ENCODE measurements at places on chromosomes 6 and 20. TPM values are rescaled to one million over a fixed set of nuclear protein-coding genes. Genes with fewer than 3 reads are reported as not detected.

GRCh38 chr6:37260040-37260439, 2.1 kb upstream of the TMEM217 start:
- no peaks in the 10 kb centered on the region for H3K27me3 ChIP-seq
- no peak for DNase-seq
- H3K36me3 ChIP-seq, result peaks cover 10% of the 10 kb centered on the region
- no peak overlapping the region for H3K4me3 ChIP-seq
- no peak overlapping the region for H3K27ac ChIP-seq

DNA sequence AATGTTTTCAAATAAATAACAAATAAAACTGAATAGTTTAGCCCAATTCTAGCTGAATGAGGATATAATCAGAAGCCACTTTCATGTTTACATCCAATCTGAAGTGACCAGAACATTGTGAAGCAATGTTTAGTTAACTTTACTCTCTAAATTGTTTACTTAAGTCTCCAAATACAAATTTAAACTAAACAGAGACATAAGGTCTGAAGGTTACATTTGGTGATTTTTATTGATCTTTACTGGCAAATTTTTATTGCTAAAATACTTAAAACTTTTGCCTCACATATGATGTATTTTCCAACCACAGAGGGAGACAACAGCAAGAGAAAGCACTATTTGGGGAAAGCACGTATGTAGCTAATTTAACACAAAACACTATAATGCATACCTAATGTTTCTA, 106.8 kb upstream of the THEMIS start:
- DNase-seq, result no peak
- H3K4me3 ChIP-seq, result no peak overlapping the region
- H3K27ac ChIP-seq, result no peak overlapping the region
- H3K27me3 ChIP-seq, result no peaks in the 10 kb centered on the region
- peaks cover 19% of the 10 kb centered on the region for H3K36me3 ChIP-seq

DNA sequence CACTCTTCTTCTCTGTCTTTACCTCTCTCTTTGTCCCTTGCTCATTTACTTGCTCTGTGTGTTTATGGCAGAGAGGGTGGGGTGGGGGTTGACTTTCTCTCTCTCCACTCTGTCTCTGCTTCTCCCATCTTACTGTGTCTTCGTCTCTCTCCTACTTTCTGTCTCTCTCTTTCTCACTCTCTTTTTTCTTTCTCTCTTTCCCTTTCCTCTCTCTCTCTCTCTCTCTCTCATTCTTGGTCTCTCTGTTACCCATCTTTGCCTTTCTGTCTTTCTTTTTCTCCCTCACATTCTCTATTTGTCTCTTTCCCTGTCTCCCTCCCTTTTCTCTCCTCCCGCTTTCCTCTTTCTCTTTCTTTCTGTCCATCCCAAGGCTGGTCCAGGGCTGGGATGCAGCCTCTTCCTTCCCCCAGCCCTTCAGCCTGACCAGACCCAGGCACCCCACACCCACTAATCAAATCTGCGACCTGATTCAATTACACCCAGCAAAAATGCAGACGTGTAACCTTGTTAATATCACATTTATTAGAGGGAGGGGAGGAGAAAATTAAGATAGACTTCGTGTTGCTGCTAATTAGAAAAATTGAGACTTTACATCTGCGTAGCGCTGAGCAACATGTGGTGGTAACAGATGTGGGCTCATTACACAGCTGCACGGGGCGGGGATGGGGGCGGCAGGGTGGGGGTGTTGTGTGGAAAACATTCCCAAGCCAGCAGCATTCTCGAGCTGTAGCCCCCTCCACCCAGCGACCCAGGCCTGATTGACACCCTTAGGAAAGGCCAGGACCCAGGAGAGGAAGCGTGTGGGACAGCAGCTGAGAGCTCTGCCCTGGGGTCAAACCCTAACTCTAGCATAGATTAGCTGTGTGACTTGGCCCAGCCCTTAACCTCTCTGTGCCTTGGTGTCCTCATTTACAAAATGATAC, 124.9 kb upstream of the MAFB start:
- no peaks in the 10 kb centered on the region for H3K36me3 ChIP-seq
- DNase-seq, result no peak
- H3K4me3 ChIP-seq, result no peak overlapping the region
- no peak overlapping the region for H3K27ac ChIP-seq
- H3K27me3 ChIP-seq, result peaks cover 1% of the 10 kb centered on the region
- no peaks in the 10 kb centered on the region for H3K4me1 ChIP-seq

- peaks cover 45% of the 10 kb centered on the region for H3K36me3 ChIP-seq
- no peaks in the 10 kb centered on the region for H3K4me1 ChIP-seq
- no peak overlapping the region for H3K4me3 ChIP-seq
Observed at GRCh38 chr6:43436577-43437282, 9.4 kb downstream of the ABCC10 start.

DNA sequence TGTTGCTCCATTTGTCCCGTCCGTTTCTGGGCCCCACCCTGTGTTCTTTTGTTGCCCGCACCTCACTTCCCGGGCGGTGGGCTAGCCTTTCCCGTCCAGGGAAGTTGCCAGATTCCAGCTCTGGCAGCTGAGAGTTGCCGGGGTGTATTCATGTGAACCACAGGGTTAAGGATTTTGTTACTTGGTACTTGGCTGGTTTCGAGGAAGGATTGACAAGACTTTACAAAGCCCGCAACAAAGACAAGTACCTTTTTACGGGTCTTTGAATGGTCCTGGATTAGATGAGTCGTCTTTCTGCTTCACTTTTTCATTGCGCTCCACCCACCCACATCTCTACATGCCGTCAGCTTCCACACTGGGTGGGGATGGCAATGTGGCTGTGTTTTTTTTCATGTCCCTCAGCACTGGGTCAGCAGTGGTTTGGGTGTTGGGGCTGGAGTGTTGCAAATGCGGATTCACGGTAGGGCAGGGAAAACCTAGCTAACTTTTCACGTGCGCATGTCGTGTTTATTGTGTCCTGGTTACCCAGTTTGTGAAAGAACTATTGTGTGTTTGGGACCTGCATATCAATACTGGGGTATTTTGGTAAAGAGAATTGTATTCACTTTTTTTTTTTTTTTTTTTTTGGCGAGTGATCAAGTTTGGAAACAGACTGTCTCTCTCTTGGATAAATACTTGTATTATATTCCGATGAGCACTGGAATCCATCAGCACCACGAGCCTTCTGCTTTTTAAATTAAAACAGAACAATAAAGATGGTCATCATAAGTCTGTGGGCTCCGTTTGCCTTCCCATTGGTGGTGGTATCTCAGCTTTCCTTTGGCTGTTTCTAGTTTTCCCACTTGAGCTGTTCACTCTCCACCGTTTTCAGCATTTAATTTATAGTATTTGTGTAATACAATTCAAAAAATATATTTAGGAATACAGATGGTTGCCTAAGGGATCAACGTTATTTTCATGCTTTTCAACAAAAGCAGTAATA, 1.2 kb downstream of the DUSP22 start:
- peak; percentile 38 for DNase-seq
- H3K4me3 ChIP-seq, result peak overlapping the region; percentile 97
- no peaks in the 10 kb centered on the region for H3K27me3 ChIP-seq
- H3K36me3 ChIP-seq, result peaks cover 9% of the 10 kb centered on the region
- H3K4me1 ChIP-seq, result peaks cover 45% of the 10 kb centered on the region

DNA sequence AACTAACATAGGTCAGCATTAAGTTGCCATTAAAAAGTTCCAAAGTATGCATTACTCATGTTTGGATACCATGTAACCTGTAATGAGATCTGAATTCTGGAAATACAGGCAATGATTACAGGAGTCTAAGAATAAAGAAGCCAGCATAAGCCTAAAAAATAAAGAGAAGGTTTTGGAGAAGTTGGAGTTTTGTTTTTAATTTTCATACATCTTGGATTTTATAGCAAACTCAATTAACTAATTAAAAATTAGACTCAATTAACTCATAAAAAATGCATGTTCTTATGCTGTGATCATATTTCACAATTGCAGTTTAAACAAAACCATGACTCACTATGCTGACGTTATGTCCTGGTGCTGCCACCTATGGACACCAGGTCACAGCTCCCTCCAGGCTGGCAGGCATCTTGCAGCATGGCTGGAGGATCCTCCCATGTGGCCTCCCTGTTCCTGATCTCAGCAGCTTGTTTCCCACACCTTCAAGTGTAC, 648.8 kb upstream of the AGPAT4 start:
- DNase-seq, result no peak
- no peak overlapping the region for H3K27ac ChIP-seq
- no peaks in the 10 kb centered on the region for H3K36me3 ChIP-seq
- no peaks in the 10 kb centered on the region for H3K27me3 ChIP-seq

DNA sequence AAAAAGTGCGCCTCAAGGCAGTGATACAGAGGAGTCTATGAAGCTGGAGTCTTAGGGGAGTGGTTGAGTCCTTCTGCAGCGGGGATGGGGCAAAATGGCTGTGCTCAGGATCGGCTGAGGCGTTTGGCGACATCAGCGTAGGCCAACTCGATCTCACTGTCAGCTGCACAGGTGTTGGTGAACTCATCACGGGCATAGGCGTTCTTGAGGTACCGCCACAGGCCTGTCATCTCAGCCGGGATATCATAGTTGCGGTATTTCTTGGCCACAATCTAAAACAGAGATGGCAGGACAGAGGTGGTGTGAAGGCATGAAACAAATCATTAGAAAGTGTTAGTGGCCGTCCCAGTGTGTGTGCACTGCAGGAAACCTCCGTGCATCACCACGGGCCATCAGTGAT, 112.7 kb downstream of the CLIC5 start:
- no peak overlapping the region for H3K27ac ChIP-seq
- no peaks in the 10 kb centered on the region for H3K36me3 ChIP-seq
- no peak for DNase-seq
- no peak overlapping the region for H3K4me3 ChIP-seq

DNA sequence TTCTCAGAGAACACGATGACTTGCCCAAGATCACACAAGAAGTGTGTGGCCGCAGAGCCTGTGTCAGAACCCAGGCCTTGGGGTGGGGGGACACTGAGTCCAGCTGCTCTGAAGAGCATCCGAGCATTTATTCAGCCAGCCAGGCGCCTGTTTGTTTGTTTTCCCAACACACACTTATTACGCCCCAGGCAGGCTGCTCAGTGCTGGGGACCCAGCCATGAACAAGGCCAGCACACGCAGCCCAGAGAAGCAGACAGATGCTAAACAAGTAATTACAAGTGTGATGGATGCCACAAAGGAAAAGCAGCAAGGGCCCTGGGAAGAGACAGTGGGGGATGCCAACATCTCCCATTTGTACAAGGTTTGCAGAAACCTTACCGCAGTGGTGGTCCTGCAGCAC, 19.4 kb upstream of the SIRPA start:
- H3K4me1 ChIP-seq, result peaks cover 36% of the 10 kb centered on the region
- no peaks in the 10 kb centered on the region for H3K36me3 ChIP-seq
- no peaks in the 10 kb centered on the region for H3K27me3 ChIP-seq
- no peak for DNase-seq
- H3K4me3 ChIP-seq, result no peak overlapping the region

- H3K4me3 ChIP-seq, result no peak overlapping the region
Observed at GRCh38 chr6:161850562-161850961, 576.7 kb upstream of the AGPAT4 start.

- DNase-seq, result no peak
- peaks cover 35% of the 10 kb centered on the region for H3K36me3 ChIP-seq
- H3K27me3 ChIP-seq, result no peaks in the 10 kb centered on the region
- no peak overlapping the region for H3K27ac ChIP-seq
Observed at GRCh38 chr6:159676890-159677505, 16.0 kb downstream of the SOD2 start.

- H3K36me3 ChIP-seq, result no peaks in the 10 kb centered on the region
- H3K4me3 ChIP-seq, result no peak overlapping the region
- no peak overlapping the region for H3K27ac ChIP-seq
- no peaks in the 10 kb centered on the region for H3K4me1 ChIP-seq
Observed at GRCh38 chr6:72132427-72132826, 246.1 kb downstream of the RIMS1 start.

DNA sequence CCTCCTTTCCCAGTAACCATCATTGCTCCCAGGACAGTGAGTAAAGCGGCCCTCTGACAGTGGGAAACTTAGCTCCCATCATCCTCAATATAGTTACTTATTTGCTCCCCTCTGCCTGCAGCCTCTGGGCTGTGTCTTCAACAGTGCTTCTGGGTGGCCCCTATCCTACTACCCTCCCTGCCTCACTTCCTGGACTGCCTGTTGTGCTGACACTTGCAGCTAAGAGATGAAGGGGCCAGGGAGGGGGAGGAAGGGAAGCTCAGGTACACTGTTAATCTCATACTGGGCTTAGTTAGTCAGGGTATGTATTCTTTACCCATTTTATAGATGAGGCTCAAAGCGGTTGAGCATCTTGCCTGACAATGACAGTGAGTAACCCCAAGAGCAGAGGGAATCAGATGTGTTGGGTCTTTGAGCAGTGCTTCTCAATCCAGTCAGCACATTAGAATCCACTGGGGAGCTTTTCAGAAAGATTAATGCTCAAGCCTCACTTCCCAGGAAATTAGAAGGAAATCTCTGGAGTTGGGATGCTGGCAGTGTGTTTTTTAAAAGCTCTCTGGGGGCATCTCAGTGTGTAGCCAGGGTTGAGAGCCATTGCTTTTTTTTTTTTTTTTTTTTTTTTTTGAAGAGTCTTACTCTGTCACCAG, 27.1 kb upstream of the KCNK5 start:
- H3K36me3 ChIP-seq, result no peaks in the 10 kb centered on the region
- H3K27me3 ChIP-seq, result peaks cover 16% of the 10 kb centered on the region
- H3K27ac ChIP-seq, result no peak overlapping the region
- no peak overlapping the region for H3K4me3 ChIP-seq
- H3K4me1 ChIP-seq, result no peaks in the 10 kb centered on the region
- DNase-seq, result no peak

GRCh38 chr6:45574014-45574461, 196.3 kb upstream of the SUPT3H start:
- no peak overlapping the region for H3K27ac ChIP-seq
- no peaks in the 10 kb centered on the region for H3K36me3 ChIP-seq
- DNase-seq, result no peak
- no peaks in the 10 kb centered on the region for H3K27me3 ChIP-seq

- H3K4me3 ChIP-seq, result no peak overlapping the region
- H3K4me1 ChIP-seq, result peaks cover 16% of the 10 kb centered on the region
- no peaks in the 10 kb centered on the region for H3K27me3 ChIP-seq
- no peaks in the 10 kb centered on the region for H3K36me3 ChIP-seq
- no peak overlapping the region for H3K27ac ChIP-seq
Observed at GRCh38 chr6:31769684-31770371, 7.3 kb downstream of the VWA7 start.

CMTR1 gene
- total RNA-seq, result 65.7 TPM

SLC17A2 gene
- total RNA-seq, result not detected

CST3 gene
- total RNA-seq, result not detected

CDK19 gene
- total RNA-seq, result 31.1 TPM

ARMC12 gene
- total RNA-seq, result 0.89 TPM

LPA gene
- not detected for total RNA-seq

SOBP gene
- total RNA-seq, result 1.1 TPM

All from activated B cell treated with CpG ODN at 0.5 μM for 24 hours (primary cell).